ENCODE measurements at places on chromosomes 11 and 22.

DNA sequence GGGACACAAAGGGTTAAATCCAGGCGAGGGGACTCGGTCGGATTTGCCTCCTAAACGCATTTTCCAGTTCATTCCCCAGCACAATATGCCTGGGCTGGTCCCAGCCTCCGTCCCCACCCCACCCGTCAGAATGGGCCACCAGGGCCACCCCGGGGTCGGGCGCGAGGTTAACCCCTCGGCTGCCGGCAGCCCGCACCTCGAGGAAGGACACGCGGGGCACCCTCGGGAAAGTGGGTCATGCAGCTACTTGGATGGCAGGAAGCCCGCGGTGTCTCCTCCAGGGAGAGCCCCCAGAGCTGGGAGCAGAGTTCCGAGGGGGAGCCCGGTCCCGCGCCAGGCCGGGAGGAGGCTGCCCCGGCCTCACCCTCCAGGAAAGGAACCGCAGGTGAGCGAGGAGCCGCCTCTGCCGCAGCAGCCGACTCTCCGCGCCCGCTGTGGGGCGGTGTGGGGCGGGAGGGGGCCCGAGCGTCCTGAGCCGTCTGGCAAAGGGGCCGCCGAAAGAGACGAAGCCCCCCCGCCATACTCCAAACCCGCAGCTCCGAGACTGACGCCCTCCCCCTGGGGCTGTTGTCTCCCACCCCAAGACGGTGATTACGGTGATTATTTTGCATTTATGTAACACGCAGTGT, 1.4 kb downstream of the NECTIN1 start:
- peak; percentile 49 for DNase-seq

- DNase-seq = no peak
These were observed 763 bp upstream of the MS4A7 start for GRCh38 chr11:60377401-60378136.

- no peak for DNase-seq
These were observed 54.8 kb upstream of the CECR2 start for GRCh38 chr22:17314487-17314886.

DNA sequence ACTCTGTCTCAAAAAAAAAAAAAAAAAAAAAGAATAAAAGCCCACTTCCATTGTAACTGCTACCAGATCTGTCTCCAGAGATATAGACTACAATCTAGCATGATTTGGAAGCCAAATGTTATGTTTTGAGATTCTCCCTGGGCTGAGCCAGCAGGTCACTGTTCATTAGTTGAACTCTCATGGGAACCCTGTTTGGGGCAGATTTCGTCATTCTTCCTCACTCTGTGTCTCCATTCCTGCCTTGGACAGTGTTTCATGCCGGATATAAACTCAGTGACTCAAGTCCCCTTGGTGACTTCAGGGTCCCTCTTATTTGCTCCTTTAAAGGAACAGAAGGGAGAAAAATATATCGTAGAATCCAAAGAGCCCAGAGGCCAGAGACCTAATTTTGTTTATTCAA, 378.1 kb downstream of the LARGE1 start:
- no peak for DNase-seq

DNA sequence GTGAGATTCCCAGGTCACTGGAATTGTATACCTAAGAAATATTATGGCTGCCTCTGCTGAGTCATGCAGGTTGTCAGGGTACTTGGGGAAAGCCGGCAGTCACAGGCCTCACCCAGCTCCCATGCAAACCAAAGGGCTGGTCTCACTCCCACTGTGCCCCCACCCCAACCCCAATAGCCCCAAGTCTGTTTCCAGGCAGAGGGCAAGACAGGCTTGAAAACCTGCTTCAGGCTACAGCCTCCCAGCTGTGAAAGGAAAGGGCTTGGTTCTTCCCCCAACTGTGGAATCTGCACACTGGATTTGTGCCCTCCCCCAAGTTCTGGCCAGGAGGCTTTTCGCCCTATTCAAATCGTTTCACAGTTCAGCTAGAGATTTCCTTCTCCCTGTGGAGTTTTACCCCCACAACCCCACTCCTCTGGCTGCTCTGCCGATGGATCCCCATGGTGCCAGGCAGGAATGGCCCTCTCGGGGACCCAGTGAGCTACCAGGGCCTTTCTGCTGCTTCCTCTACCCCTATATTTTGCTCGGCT, 37.0 kb upstream of the ABTB2 start:
- no peak for DNase-seq

- DNase-seq = no peak
These were observed 33.8 kb downstream of the HIRA start for GRCh38 chr22:19397734-19398104.

Data from activated T-cell treated with anti-CD3 and anti-CD28 coated beads, Interleukin-2, amount 50 U/mL, for 1 hour (primary cell).